ENCODE measurements at places on chromosomes 5 and 9.

GRCh38 chr5:166535641-166536040 lies 1755.8 kb upstream of the WWC1 start:
- no peak for DNase-seq

- DNase-seq: peak; percentile 42
Measured at GRCh38 chr9:132241840-132242620, 80.2 kb downstream of the NTNG2 start.

GRCh38 chr9:26768145-26768544 lies 124.5 kb downstream of the CAAP1 start:
- DNase-seq: no peak

DNA sequence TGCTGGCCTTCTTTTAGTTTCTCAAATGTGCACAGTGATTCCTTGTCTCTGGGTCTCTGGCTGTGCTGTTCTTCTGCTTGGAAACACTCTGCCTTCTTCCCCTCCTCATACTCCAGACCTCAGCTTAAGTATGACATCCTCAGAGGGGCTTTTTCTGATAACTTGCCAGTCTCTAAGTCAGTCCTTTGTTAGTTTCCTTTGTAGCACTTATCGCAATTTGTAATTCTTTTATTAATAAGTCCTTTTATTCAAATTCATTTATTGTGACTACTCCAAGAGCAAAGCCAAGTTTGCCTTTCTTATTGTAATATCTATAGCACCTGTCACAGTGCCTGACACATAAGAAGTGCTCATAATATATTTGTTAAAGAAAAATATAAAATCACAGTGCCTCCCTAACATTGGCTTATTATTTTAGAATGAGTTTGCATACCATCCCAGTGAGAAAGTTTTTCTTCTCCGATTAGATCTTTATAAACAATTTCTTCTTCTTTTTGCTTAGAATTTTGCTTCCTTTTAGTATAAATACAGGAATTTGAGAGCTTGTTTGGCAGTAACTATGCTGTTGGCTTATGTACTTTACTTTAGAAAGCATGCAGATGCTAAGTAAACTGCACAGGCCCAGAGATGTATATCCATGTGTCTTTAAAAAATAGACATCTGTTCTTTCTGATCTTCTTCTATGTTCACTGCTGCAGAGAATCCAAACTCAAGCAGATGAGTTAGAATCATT lies 198.0 kb downstream of the GAS1 start:
- DNase-seq: no peak

DNA sequence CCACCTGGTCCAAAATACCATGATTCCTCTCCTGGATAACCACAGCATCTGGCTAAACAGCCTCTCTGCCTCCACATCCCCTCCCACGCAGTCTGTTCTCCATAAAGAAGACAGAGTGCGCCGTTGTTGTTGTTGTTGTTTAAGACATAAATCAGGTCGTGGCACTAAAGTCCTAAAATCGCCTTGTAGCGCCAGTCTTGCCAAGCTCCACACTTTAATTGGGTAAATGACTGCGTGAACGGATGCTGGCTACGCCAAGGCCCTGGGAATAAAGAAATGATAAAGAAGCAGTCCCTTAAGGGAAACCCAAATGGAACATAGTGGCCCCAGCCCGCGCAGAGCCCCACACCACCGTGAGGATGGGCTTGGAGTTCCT lies 364 bp upstream of the SFXN1 start:
- no peak for DNase-seq

GRCh38 chr5:167578977-167579692 lies 712.3 kb upstream of the WWC1 start:
- no peak for DNase-seq

GRCh38 chr5:19555876-19556275 lies 432.1 kb downstream of the CDH18 start:
- DNase-seq: no peak

DNA sequence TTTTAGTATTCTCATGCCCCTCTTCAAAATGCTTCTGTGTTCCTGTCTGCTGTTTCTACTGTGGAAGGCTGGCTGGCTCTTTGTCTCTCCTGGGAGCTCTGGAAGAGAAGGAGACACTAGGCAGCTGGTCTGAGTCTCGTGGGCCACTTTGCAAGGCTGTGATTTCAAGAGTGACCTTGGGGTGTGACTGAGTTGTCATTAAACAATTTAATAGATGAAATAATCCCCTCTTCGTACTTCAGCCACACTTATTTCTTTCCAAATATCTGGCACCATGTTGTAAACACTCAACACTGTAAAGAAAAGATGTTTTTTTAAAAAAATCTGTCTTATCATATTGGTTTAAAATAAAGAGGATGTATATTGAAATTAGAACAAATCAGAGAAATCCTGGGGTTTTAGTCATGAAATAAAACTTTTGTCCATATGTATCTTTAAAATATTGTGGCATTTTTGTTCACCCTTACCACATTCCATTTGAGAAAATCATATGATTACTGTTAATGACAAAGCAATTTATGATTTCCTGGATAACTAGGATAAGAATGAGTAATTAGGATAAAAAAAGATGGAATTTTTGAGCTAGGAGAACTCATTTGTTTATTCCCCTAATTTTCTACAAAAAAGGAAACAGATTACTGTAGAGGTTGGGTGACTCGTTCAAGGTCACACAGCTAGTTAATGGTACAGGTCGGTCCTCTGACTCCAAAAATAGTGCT lies 200.8 kb downstream of the MAT2B start:
- DNase-seq: no peak

DNA sequence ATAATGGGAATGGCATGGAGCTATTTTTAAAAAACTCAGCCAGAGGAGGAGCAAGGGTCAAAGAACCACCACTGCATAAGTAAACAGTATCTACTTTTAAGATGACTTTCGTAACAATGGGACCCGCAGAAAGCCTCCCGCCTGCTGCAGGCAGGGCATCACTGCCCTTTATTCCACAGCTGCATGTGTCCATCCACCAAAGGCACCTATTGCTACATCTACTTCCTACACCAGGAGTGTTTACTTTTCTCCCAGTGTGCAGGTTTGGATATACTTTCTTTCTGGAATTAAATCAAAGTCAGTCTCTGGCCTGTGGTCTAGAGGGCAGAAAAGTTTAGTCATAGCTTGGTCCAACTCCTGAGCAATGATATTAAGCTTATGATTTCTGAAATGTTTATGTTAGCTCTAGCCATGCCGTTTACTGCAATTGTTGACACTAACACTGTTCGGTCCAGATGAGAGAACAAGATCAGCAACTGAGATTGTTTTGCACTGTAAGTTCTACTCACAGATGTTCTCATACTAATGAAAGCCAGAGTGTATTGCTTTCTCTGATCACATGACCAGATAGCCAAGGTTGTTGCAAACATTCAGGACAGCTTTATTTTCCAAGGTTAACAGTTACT lies 391.5 kb downstream of the FGF10 start:
- no peak for DNase-seq

GRCh38 chr5:11324521-11325289 lies 563.7 kb upstream of the DAP start:
- DNase-seq: no peak

- no peak for DNase-seq
Measured at GRCh38 chr9:17065062-17065461, 69.8 kb upstream of the CNTLN start.

DNA sequence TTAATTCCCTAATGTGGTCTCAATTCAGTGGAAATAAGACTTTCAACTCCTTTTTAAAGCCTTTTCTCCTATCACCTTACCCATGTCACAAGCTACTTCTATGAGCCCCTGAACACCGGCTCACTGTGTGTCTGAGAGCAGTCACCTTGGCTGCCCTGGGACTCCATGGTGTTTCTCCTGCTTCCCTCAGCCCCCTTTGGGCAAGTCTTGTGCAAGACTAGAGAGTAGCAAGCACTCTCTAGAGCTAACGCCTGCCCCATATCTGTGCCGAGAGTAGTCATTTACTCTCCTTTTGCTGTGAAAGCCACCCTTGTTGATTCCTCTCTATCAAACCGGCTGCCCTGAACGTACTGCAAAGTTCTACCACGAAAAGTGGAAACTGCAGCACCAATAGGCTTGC lies 77.9 kb upstream of the DAB2 start:
- DNase-seq: no peak

- DNase-seq: no peak
Measured at GRCh38 chr9:129124506-129125069, 13.4 kb downstream of the PTPA start.

DNA sequence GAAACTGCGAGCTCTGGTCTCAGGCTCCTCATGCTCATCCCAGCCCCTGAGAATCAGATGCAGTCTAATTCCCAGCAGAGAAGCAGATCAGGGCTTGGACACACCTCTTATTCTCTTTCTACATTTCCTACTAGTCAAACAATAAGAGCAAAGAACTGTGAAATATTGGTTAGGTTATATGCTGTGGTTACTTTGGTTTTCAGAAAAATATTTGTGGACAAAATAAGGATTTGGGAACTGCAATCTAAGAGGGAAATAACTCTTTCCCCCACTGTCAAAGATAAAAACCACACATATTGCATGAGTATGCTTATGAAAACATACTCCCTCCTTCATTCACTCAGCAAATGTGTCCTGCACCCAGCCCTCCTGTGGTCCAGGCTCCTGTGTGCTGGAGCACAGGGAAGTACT lies 164.5 kb upstream of the S1PR3 start:
- DNase-seq: no peak

GRCh38 chr5:158407824-158408195 lies 548.9 kb upstream of the CLINT1 start:
- DNase-seq: no peak

- DNase-seq: no peak
Measured at GRCh38 chr9:127290561-127291065, 26.0 kb downstream of the GARNL3 start.
